ENCODE measurements at places on chromosomes 5 and 9.

DNA sequence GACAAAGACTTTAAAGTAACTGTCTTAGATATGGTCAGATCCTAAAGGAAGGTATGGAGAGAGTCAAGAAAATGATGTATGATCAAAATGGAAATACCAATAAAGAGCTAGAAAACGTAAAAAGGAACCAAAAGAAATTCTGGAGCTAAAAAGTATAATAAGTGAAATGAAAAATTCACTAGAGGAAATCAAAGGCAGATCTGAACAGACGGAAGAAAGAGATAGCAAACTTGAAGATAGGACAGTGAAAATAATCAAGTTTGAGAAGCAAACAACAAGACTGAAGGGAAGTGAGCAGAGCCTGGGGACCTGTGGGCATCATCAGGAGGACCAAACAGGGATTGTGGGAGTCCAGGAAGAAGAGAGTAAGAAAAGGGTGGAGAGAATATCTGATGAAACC, 115.4 kb downstream of the EHMT1 start:
- DNase-seq = no peak

DNA sequence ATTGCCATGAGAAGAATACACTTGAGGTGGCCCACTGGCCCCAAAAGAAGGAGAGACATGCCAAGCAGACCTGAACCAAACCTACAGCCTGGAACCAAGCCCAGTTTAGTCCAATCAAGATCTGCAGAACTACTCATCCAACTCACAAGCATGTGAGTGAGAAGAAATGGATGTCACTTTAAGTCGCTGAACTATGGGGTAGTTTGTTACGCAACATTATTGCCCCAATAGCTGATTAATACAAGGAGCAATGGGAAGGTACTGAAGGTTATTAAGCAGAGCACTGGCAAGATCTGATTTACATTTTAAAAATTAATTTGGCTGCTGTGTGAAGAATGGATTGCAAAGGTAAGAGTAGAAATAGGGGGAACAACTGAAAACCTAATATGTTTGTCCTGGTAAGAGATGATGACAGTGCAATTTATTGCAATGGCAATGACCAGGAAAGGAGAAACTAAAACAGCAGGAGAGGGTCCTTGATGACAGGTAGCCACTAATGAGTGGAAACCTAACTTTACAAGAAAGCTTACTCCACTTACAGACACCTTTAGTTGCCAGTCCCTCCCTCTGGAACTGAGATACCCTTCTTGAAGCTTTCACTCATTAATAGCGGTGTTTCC, 132.9 kb upstream of the GRIA1 start:
- DNase-seq = no peak

- DNase-seq = no peak
Observed at GRCh38 chr9:91451431-91452270, 28.0 kb upstream of the NFIL3 start.

DNA sequence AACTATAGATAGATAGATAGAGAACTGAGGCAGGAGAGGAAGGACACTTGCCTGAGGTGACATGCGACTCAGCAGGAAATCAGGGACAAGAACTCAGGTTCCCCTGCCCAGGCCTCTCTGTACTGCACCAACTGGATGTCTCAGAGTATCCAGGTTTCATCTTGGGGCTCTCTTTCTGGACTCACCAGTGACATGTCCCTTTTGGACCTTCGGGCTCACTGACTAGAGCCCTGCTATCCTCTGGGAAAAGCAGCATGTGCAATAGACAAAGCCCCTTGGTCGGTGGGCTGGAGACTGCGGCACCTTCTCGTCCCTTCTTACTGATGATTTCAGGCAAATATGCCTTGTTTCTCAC, 104.5 kb downstream of the RGS3 start:
- no peak for DNase-seq

DNA sequence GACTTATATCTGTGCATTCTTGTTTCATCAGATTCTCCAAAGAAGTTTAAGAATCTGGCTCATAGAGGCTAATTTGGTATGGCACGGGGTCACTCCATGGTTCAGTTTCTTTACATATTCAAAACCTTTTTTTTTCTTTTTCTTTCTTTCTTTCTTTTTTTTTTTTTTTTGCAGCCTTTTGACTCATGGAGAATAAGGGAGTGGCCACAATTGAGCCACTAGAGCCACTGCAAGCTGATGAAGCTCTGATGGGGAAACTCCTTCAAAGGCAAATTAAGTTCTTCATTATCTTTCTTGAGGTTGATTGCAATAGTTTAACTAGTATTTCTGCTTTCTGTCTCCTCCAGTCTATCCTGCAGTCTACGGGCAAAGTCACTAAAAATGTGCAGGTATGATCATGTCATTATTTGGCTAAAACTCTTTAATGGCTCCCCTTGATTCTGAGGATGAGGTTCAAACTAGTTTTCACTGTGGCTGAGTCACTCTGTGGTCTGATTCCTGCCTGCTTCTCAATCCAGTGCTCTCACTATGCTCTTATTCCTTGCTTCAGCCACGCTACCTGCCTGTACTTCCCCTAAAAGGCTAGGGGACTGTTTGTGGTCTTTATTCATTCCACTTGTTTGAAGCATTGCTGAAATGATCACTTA, 93.5 kb upstream of the RIOK2 start:
- DNase-seq = no peak

- no peak for DNase-seq
Observed at GRCh38 chr9:136411378-136411777, 920 bp downstream of the PMPCA start.

GRCh38 chr5:39543335-39543734, 118.6 kb upstream of the DAB2 start:
- no peak for DNase-seq

GRCh38 chr9:16417161-16417560, 453.3 kb downstream of the BNC2 start:
- DNase-seq = peak; percentile 52

GRCh38 chr5:7851617-7852289, 820 bp upstream of the CFAP90 start:
- DNase-seq = no peak

DNA sequence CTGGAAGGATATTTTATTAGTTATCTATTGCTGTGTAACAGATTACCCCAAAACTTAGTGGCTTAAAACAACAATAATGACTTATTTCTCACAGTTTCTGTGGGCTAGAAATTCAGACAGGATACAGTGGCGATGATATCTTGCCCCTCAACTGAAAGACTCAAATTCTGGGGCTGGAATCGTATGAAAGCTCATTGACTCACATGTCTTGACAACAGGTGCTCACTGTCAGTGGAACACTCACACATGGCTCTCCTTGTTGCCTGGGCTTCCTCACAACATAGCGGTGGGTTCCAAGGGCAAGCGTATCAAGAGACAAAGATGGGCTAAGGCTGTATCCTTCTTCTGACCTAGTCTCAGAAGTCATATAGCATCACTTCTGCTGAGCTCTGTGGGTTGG, 3.7 kb upstream of the GNPDA1 start:
- no peak for DNase-seq

- no peak for DNase-seq
Observed at GRCh38 chr9:84478996-84479395, 138.4 kb upstream of the SLC28A3 start.

DNA sequence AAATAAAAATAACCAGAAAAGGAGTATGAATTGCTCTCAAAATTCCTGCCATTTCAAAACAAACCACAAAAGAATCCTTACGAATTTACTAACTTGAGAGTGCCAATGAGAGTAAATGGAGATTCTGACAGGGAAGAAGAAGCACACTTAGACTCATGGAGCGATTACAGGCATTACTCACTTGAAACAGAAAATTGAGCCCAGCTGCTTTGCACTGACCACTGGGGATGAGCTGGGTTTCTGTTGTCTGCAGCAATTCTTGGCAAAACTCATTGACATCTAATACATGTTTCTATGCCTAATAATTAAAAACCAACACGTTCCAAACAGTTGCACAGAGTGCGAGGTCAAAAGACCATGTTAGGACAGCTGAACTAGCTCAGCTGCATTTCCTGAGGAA, 731.6 kb downstream of the DNAH5 start:
- DNase-seq = no peak

GRCh38 chr5:172492097-172492840, 37.9 kb upstream of the SH3PXD2B start:
- no peak for DNase-seq

- DNase-seq = no peak
Observed at GRCh38 chr5:57166276-57166675, 7.6 kb upstream of the GPBP1 start.

- no peak for DNase-seq
Observed at GRCh38 chr5:98909363-98909762, 19.4 kb downstream of the CHD1 start.

- DNase-seq = no peak
Observed at GRCh38 chr5:43370352-43370751, 41.8 kb downstream of the CCL28 start.

GRCh38 chr5:181076920-181077319, 36.9 kb downstream of the BTNL9 start:
- no peak for DNase-seq

GRCh38 chr9:95724253-95724991, 151.1 kb upstream of the ERCC6L2 start:
- no peak for DNase-seq

All from left hindlimb (tissue), 1 donor.